Islet precursor cell (in vitro differentiated cells): ENCODE measurements at places on chromosomes 4 and X.

- DNase-seq: no peak
Observed at GRCh38 chr4:139392797-139393196, 61.1 kb upstream of the RAB33B start.

DNA sequence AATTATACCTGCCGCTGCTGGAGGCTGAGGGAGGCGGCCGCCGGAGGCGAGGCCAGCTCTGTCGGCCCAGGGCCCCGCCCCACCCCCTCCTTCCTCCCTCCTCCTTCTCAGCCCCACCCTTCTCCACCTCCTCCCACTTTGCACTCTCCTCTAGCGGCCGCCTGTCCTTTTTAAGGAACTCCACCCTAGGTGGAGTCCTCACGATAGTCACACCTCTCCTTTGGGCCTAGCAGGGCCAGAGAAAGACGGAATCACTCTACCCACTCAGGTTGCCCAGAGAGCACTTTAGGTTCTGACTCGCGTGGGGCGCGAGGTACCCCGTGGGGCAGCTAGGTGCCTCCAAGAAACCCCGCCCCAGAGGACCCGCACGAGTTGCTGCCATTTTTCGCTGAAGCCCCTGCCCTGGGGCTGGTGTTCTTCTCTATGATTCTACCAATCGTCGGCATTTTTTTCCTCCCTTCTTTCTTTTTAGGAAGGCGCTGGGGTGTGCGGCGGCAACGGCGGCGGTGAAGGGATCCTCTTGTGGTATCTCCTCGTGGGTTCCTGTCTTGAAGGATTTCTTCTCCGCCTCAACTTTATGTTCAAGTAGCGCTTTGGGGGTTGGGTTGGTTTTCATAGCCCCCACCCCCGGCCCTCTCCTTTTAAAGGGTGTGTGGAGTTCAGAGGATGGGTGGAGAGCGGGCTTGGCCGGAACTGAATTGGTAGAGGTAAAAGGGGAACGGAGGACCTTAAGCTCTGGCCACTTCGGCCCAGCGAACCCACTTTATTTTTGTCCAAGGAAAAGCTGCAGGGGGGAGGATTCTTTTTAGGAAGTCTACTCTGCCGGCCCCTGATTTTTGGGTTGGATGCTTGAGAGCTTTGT lies at the start of gene KLF8:
Gene KLF8 (plus strand): TSS at position 136 of the 862 bp plus-strand sequence. CDS start 979 bp downstream, outside the sequence.
- peak; percentile 78 for DNase-seq

GRCh38 chr4:6122496-6122895 lies 77.9 kb downstream of the JAKMIP1 start:
- peak; percentile 26 for DNase-seq

DNA sequence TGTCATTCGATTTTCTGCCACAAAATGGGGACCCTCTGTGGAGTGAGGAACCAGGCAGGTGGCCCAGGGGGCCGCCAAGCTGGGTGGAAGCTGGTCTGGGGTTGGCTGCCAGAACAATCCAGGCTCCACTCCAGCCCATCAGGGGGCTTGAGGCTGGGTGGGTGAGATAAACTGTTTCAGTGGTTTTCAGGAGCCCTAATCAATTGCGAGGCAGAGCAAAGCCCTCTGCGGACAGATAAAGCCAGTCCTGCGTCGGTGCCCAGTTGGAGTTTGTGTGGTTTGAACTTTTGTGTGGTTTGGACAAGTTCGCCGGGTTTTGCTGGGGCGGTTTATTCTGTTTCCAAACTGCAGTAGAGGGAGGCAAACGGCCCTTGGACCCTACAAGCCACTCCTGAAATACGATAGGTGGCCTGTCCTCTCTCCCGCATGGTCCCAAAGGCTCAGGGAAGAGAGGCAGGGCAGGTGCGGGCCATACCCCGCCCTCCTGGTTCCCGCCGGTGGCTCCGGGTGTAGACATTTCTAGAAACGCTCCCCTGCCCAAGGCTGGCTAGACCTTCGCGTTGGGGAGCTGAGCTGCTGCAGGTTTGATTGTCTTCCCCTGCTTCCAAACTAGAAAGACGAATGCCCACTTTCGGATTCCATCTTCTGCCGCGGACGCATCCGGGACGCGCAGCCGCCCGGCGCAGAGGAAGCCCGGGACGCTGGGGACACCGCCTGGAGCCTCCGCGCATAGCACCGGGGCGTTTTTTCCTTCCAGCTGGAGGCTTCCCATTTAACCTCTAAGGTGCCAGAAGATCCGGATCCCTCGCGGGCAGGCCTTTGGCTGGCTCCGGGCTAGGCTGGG lies 169.0 kb upstream of the BCOR start:
- DNase-seq: peak; percentile 87

- no peak for DNase-seq
Observed at GRCh38 chr4:118823471-118823870, 12.5 kb downstream of the SEC24D start.

DNA sequence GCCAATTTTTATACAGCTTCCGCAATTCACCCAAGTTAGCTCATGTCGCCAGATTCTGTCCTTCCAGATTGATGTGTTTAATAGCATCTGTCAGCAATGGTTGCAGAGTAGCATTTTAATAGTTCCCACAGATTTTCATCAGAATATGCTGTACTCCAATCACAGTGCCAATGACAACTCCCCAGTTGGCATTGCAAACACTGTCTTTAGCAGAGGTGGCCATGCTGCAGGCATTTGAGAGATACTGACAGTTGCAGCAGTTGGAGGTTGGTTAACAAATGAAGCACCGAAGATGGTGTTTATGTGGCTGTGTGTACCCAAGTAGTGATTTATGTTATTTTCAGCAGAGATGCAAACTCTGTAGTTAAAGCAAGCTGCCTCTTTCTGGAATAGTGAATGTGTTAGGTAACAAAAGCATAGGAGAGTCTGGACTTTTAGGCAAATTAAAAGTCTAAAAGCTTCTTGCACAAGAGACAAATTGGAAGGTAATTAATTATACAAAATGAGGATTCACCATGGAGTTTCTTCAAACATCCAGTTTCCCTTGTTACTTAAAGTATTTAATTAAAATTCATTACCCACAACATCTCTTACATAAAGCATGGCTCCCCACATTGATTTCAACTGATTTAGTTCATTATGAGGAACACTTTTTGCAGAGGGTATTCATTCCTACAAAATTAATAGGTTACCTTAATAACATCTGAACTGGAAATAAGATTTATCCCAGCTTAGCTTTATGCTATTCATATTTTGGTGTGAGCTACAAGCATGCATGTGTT lies 65.2 kb downstream of the PARM1 start:
- no peak for DNase-seq

- DNase-seq: peak; percentile 38
Observed at GRCh38 chr4:8698341-8699062, 105.9 kb downstream of the CPZ start.

- no peak for DNase-seq
Observed at GRCh38 chr4:178027796-178028195, 585.6 kb upstream of the AGA start.

DNA sequence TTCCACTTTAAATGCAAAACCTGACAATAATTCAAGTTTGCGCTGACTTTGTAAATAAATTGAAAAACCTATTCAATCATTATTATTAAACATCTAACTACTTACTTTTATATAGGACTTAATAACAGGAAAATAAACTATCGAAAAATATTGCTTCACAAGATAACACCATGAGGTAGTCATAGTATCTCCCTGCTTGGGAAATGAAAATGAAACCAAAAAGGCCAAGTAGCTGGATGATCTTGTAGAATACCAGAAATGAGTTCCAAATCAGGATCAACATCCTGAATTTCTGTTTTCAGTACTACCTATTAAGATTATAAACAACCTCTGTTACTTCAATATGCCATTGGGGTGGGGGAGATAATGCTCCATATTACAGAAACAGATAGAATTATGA lies 58.9 kb downstream of the CHIC2 start:
- no peak for DNase-seq

GRCh38 chr4:128305942-128306341 lies 18.3 kb upstream of the PGRMC2 start:
- DNase-seq: no peak

DNA sequence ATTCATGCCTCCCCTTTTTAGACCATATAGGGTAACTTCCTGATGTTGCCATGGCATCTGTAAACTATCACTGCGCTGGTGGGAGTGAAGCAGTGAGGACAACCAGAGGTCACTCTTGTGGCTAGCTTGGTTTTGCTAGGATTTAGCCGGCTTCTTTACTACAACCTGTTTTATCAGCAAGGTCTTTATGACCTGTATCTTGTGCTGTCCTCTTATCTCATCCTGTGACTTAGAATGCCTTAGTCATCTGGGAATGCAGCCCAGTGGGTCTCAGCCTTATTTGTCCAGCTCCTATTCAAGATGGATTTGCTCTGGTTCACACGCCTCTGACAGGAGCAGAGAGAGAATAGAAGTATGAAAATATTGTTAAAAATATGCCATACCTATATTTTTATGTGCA lies 355.7 kb downstream of the ADGRL3 start:
- peak; percentile 85 for DNase-seq

DNA sequence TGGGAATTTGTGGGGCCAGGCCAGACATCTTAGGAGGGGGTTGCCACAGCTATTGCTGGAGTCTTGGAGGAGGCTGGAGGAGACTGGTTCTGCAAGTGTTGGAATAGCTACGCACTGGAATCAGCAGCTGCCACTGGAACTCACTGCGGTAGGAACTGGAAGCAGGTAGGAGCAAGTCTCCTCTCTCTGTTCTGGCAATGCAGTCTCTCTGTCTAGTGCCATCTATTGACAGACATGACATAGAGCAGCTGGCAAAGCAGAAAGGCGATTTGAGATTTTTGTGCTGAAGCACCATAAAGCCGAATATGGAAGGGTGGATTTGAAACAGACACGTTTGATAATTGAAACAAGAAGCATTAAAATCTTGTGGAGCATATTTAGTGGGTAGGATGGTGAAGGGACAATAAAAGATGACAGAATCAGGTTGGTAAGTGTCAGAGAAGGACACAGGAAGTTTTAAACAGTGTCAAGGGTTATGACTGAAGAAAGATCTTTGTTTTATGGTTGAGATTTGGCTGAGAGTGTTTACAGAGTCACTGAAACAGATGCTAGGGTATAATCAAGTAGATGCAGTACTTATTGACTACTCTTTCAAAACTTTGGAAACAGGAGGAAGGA lies 23.5 kb upstream of the SYNPO2 start:
- DNase-seq: peak; percentile 88

- no peak for DNase-seq
Observed at GRCh38 chr4:17630228-17630627, 15.8 kb downstream of the MED28 start.

DNA sequence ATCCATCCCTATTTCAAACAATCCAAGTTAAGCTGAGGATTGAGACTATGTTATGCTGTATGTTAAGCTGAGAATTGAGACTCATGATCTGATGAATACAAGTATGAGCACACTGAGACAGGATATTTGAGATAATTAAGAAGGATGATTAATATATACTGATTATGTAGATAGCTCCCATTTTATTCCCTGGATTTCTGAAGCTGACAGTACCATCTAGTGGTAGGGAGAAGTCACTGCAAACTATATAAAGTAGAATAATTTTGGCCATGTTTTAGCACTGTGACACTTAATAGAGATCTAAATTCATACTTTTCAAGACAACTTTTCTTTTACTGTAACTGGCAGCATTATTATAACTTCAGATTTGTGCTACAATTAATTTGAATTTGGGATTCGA lies 63.8 kb upstream of the HPRT1 start:
- no peak for DNase-seq

- no peak for DNase-seq
Observed at GRCh38 chr4:1019729-1020470, 8.5 kb downstream of the FGFRL1 start.

DNA sequence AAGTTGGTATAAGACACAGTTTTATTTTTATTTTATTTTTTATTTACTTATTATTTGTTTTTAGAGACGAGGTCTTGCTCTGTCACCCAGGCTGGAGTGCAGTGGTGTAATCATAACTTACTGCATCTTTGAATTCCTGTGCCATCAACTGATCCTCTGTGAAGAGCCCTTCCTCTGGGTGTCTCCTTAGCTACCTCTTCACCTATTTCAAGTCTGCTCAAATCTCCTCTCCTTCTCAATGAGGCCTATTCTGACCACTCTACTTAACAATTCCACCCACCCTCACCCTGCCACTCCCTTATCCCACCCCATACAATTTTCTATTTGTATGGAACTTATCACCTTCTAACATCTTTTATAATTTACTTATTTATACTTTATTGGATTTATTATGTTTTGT lies 183.4 kb downstream of the PPP3CA start:
- no peak for DNase-seq

- DNase-seq: no peak
Observed at GRCh38 chr4:70759627-70760026, 37.9 kb downstream of the RUFY3 start.

DNA sequence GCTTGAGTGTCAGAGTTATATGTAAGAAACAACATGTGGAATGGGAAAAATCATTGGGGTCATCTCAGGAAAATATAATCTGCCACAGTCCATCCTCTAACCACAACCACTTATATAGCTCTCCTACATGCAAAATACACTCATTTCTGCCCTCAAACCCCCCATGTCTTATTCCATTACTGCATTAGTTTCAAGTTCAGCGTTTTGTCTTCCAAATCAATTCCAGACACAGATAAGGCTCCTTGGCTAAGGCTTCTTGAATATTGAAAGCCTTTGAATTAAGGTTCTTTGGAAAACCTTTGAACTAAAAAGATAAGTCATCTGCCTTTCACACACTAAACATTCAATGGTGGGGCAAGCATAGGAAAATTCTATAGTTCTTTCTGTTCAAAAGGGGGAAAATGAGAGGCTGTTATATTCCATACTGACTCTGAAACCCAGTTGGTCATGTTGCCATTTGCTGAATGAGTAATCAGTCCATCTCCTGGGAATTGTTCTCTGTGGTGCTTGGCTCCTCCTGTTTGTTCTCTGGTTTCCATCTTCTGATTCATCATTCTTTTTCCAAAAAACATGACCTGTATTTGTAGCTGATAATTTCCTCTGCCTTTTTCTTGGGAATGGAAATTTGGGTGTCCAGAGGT lies 218.7 kb downstream of the BMPR1B start:
- no peak for DNase-seq

- no peak for DNase-seq
Observed at GRCh38 chr4:64712590-64712989, 303.3 kb upstream of the TECRL start.

DNA sequence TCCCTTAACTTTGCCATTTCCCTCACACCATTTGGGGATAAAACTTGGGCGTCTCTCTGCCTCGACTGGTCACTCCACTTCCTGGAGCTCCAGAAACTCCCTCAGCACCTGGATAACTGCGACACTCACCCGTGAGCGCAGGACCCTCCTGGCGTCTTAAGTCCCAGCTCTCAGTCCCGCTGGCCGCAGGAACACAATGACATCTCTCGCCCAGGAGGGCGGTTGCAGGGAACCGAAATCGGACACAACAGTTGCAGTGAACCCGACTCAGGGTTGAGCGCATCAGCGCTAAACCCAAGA lies 370.9 kb upstream of the SMIM31 start:
- no peak for DNase-seq
